Femur (tissue), 1 donor: ENCODE measurements at places on chromosomes 1 and 21.

GRCh38 chr21:44820851-44821250, 3.0 kb upstream of the SUMO3 start:
- DNase-seq: no peak

DNA sequence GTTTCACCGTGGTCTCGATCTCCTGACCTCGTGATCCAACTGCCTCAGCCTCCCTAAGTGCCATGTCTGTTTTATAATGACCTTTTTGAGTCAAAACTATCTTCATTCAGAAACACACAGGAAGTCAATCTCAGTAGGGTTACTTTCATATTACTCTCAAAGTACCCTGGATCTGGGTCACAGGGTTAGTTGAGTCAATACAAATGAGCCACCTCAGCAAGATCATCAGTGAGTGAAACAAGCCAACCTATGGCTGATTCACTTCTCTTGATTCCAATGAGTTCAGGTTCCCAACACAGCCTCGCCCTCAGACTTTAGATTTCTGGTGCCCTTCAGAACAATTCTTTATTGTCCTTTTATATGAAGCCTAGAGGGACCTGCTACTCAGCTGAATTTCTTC, 76.9 kb downstream of the ZC3H11B start:
- no peak for DNase-seq

DNA sequence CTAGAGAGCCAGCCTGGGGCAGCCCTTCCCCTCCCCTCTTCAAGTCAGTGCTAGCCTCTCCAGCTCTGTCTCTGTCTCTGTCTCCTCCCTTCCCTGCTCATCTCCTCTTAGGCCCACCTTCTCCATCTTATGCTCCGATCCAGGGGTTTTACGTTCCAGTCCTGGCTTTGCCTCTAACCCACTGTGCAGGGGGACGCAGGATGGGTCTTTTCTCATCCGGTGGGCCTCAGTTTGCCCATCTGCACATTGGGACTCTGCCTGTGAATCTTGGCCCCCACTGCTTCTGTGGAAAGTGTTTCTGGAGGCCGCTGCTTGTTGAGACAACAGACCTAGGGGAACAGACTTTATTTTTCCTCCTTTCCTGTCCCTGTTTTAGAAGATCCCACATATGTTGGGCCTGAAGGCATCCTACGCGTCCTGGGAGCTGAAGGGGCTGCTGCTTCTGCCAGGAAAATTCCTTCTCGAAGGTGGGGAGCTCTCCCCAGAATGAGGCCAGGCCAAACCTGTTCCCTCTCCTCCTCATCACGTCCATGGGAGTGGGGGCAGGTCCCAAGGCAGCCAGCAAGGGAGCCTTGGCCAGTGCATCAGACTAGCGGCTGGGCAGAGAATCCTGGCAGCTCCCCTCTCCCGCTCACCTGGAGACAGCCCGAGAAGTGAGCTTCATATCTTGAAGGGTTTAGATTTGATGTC, 99.5 kb upstream of the CSF3R start:
- DNase-seq: no peak

GRCh38 chr1:222588135-222588534, 1.6 kb downstream of the TAF1A start:
- no peak for DNase-seq

DNA sequence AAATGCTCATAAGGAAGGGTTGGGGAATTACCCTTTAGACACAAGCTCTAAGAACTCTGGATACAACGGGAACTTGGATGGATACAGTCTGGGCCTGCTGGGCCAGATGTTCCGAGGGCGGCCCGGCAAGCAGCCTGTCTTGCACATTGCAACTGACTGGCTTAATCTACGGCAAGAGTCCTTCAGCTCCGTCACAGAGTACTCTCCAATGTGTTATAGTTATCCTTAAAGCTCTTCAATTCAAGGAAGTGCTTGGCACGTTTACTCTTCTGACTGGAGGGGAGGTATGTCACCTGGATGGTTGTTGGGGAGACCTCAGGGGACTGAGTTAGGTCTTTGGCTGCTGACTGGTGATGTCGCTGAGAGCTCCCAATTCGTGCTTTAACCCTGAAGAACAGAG, 1.1 kb upstream of the CFAP141 start:
- no peak for DNase-seq

- DNase-seq: no peak
These were observed 202.0 kb downstream of the GABPA start for GRCh38 chr21:25936776-25937175.

DNA sequence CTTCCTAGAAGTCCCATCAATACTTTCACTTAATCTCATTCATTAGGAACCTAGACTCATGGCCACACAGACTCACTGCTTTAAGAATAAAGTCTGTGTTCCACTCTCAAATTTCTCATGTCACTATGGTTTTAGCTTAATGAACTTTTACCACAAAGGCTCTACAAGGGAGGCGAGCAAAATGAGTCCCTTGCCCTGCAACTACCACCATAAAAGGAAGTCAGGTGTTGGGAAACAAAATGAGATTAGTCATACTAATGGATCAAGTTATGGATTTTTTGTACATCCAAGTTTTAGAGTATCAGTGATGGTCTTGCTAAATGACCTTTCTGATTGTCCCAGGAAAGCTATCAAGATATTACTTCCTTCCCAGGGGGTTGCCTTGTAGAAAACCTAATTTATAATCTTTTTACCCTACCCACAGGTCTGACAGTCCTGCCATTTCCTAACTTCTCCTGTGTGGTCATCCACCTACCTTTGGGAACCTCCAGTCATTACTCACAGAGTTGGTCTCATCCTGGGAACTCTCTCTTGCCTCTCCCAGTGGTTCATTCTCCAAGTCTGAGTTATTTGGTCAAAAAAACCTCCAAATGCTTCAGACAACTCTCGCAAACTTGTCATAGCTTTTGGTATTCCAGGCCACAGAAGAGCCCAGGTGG, 51.8 kb upstream of the SLC16A1 start:
- no peak for DNase-seq

- DNase-seq: no peak
These were observed 205.8 kb upstream of the LYPLAL1 start for GRCh38 chr1:218967836-218968235.

DNA sequence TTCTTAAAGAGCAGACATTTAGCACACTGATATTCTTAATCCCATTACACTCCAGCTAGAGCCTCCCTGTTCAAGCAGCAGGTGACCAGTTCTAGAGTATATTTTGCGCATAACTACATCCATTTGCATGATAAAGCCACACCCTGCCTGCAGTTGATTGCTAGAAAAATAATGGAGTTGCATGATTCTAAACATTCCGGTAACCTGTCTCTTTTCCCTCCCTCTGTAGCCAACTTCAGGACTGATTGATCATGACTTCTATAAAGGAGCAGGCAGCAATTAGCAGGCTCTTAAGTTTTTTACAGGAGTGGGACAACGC, 14.9 kb downstream of the ARMH1 start:
- no peak for DNase-seq

DNA sequence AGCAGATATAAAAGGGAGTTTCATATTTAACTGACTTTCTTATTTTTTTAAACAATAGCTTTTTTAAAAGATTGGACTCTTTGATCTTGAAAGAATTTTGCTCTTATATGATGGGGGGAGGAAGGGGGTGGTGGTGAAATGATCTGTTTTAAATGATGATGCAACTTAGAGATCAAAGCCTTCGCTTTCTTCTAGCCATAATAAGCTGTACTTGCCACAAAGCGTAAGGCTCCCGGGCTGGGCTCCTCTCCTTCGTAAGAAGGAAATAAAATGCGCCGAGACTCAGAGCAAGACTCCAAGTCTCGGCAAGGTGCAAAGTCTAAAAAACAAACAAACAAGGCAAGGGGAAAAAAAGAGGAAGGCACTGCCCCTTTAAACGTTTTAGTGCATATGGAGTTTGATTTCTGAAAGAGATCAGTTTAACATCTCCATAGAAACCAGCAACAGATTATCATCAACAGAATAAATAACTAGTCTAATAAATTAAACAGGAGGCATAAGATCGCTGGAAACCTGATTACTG, 3.3 kb downstream of the CASZ1 start:
- no peak for DNase-seq
